T-helper 1 cell (primary cell): ENCODE measurements at places on chromosomes 16 and 17.

GRCh38 chr17:32917842-32918241, 10.1 kb upstream of the TMEM98 start:
- no peak for DNase-seq

DNA sequence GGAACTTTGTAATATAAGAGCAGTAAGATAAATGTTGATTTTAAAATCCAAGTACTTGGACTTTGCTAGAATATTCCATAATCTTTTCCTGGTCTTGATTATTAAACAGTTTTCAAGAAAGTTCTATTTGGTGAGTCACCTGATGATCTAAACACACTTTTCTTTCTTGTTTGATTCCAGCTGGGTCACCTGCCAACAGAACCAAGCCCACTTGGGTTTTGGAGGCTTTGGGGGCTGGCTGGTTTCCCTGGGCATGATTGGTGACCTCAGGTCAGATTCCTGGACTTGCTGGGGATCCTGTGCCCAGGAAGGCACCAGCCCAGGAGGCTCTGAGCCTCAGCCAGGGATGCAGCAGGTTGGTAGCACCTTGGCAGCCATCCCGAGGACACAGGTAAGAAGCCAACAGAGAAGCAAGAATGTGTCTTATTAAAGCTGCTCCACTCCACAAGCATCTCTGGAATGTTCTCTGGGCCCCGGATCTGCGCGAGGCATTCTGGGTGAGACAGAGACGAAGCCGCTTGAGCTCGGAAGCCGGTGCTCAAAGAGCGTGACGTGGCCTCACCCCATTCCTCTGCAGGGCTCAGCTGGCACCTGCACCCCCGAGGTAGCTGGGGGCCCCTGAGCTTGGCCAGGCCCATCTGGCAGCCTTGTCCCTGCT, 3.1 kb upstream of the TEX19 start:
- DNase-seq = no peak

DNA sequence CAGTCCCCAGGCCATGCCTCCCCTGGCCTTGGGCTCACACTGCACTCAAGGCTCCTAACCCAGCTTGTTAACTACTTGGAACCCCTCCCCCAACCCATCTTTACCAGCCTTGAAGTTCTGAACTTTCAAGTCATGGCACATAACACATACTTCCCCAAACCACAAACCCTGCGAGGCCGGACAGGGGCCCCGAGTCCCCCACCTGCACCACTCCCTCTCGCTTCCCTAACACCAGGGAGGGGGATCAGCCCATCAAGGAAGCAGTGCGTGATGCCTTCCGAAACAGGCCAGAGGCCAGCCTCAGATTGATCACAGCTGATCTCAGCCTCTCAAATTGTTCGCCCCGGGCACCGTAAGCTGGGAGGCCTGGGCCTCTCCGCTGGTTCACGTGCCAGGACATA, 3.0 kb upstream of the NLRC3 start:
- no peak for DNase-seq

- DNase-seq = no peak
These were observed 44.4 kb downstream of the HAPSTR1 start for GRCh38 chr16:9135797-9136196.

DNA sequence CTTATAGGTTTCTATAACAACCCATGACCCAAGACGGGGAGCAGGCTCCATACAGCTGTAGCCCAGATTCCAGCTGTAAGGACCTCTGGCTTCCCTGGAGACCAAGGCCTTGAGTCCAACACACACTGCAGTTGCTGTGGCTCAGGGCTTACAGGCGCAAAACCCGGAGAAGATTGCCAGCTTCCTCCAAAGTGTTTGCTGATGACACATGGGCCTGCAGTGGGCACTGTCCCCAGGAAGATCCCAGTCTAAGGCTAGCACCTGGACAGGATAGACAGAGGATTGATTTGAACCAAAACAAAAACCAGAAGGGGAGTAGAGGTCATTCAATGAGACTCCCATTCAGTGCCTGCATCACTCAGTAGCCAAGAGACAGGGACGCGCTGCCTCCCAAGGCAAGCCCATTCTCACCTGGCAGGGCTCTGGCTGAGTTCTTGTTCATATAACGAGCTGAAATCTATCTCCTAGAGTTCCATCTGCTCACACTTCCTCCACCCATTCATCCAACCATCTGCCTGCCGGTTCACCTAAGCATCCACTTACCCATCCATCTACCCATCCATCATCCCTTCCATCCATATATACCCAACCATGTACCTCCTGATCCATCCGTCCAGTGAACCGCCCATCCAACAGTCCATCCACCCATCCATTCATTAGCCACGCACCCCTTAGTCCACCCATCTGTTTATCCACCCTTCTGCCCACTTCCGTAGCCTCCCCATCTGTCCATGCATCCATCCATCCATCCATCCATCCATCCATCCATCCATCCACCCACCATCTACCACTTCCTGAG, 10.2 kb downstream of the RAB11FIP4 start:
- DNase-seq = no peak

- DNase-seq = no peak
These were observed 85.0 kb downstream of the PMP22 start for GRCh38 chr17:15180121-15180561.

DNA sequence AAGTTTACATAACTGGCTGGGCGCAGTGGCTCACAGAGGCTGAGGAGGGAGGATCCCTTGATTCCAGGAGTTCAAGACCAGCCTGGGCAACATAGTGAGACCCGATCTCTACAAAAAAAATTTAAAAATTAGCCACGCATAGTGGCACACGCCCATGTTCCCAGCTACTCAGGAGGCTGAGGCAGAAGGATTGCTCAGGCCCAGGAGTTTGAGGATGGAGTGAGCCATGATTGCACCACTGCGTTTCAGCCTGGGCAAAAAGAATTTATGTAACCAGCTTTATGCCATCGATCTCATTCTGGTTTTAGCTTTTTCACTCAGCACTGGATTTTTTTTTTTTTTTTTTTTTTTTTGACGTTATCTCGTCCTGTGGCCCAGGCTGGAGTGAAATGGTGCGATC, 9.1 kb upstream of the CD300E start:
- DNase-seq = no peak

DNA sequence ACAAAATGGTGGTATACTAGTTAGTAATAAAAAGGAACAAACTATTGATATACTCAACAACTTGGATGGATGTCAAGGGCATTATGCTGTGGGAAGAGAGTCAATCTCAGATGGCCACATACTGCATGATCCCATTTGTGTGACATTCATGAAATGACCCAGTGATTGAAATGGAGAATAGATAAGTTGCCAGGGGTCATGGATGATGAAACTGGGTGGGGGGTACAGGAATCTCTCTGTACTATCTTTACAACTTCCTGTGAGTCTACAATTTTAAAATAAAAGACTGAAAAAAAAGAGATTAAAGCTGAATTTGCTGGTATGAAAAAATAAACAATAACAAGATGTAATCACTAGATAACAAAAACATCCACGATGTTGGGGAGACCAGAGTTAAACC, 70.5 kb upstream of the CDYL2 start:
- DNase-seq = no peak

GRCh38 chr16:73217654-73218053, 169.7 kb upstream of the ZFHX3 start:
- DNase-seq = no peak

- no peak for DNase-seq
These were observed 479 bp upstream of the ZNF207 start for GRCh38 chr17:32349503-32349853.

GRCh38 chr16:75695708-75696107, 5.6 kb downstream of the DUXB start:
- no peak for DNase-seq

- peak; percentile 67 for DNase-seq
These were observed at the start of gene PRR29 for GRCh38 chr17:63998050-63998720. TSS of gene PRR29 (plus strand) at chr17:63998351. CDS start at chr17:63998365, 14 bp downstream.

- no peak for DNase-seq
These were observed 4.0 kb downstream of the IRX5 start for GRCh38 chr16:54934481-54935265.

DNA sequence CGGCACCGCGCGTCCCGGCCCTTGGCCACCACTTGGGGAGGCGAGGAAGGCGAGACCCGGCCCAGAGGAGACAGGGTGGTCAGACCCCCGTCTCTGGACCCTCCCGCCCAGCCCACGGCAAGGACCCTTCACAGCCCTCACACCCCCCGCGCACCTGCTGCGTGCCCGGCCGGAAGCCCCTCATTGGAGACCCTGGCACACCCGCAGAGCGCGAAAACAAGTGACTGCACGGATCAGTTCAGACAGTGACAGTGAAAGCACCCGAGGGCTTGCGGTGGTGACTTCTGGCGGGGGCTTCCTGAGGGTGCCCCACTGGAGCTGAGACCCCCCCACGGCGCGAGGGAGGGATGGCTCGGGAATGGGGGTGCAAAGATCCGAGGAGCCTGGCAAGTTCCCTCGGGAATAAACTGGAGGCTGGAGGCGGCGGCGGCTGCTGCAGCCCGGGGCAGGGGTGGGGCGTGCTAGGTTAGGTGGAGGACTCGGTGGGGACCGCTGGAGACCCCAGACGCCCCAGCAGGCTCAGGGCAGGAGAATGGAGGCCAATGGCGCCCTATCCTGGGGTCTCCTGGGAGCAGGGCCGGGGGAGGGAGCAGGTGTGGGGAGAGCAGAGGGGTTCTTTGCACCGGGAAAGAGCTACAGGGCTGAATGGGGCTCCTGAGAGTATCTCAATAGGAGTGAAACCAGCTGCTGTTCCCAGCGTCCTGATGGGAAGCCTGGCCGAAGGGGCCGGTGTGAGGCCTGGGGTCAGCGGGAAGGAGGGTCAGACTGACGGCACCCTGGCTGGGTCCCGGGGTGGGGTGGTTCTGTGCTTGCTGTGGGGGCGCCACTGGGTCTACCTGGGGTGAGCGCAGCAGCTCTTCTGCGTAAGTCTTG, 824 bp upstream of the FBXL16 start:
- no peak for DNase-seq

DNA sequence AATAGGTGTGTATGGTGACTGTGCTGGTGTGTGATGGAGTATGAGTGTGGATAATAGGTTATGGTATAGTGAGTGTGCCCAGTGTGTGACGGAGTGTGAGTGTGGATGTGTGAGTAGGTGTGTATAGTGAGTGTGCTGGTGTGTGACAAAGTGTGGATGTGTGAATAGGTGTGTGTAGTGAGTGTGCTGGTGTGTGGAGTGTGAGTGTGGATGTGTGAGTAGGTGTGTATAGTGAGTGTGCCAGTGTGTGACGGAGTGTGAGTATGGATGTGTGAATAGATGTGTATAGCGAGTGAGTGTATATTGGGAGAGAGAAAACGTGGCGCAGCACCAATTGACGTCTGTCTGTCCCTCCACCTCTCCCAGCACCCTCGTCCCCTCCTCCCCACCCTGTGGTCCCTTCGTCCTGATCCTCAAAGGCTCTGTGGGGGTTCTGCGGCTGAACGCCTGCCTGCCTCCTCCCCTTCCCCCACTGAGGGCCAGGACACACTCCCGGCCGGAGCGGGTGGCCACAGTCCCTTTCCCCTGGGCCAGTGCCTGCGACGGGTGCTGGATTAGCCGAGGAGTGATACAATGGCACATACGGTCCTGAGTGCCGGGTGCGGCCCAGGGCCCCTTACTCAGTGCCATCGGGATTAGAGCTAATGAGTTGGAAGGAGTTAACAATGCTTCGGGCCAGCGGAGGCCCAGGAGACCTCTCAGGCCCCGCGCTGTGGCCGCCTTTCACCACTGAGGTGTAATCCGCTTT, 160.0 kb downstream of the MRM1 start:
- no peak for DNase-seq

- no peak for DNase-seq
These were observed 50.6 kb downstream of the MGAT5B start for GRCh38 chr17:76918811-76919210.

DNA sequence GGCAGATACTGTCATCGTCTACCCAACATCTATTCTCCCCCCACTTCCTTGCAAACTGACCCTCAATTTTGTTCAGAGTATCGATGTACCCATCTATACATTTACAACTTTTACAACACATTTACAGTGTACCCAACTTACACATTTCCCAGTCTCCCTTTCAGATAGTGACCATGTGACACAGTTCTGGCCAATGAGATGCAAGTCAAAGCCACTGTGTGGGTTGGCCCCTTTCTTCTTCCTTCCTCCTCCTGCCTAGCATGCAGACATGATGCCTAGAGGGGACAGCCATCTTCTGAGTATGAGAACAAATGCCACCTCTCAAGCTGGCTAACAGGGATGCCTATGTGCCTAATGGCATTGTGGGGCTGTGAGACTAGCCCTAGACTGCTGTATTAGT, 11.3 kb upstream of the NFAT5 start:
- DNase-seq = no peak

DNA sequence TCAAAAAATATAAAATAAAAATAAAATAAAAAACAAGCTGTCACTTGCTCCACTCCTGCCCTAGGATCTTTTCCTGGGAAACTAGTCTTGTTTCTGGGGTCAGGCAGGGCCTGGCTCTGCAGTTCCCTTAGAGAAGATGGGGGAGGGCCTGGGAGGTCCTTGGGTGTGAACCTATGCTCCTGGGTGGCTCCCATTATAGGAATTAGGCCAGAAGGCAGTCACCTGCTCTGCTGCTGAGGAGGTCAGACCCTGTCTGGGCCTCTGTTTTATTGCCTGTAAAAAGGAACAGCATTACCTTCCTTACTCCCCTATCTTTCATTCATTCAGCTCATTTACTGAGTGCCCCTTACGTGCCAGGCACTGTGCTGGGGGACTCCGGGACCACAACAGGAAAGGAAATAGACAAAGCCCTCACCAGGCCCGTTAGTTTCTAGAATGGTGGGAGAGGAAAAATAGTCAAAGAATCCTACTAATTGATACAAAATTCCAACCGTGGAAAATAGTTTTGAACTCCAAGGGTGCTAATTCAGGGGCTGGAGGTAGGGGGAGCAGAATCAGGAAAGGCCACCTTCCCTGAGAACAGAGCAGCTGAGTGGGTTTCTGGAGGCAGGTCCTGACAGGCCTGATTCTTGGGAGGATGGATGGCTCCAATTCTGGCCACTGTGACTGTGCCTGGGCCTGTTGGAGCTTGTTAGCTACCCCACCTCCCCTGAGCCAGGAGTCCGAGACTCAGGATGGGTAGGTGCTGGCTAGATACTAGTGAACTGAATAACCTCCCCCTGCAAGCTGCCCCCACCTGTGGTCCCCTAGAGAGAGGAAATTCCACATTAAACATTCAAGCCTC, 1.3 kb upstream of the SLC46A1 start:
- DNase-seq = no peak
